8988T (cell line): ENCODE measurements at places on chromosomes 7 and 10.

GRCh38 chr10:85604884-85605283, 761.7 kb downstream of the GRID1 start:
- no peak for DNase-seq

GRCh38 chr10:35153716-35154115, 27.1 kb downstream of the CREM start:
- no peak for DNase-seq

DNA sequence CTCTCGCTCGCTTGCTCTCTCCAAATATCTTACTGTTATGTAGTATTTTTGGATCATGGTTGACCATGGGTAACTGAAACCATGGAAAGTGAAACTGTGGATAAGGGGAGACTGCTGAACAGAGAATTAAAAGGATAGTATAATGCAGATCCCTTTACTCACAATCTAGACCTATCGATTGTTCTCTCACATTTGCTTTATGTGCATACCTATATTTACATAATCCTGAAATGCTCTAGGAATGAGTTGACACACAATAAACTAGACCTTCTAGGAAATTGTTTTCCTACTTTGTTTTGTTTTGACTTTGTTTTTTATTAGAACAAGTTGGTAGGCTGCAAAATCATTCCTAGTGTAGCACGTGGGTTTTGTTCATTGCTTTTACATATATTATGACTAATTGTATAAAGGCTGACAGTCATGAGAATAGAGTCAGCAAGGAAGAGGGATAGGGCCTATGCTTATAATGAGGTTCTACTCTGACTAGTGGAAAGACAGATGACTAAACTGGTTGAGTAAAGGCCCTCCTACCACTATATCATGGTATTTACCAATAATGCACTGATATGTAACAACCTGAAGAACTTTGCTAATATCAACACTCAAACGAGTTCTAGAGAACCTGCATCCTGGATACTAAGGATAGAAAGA, 175.3 kb upstream of the TARP start:
- no peak for DNase-seq

GRCh38 chr10:13634207-13634606, 47.4 kb downstream of the PRPF18 start:
- no peak for DNase-seq

GRCh38 chr7:49172639-49173038, 248.3 kb downstream of the CDC14C start:
- DNase-seq = no peak

DNA sequence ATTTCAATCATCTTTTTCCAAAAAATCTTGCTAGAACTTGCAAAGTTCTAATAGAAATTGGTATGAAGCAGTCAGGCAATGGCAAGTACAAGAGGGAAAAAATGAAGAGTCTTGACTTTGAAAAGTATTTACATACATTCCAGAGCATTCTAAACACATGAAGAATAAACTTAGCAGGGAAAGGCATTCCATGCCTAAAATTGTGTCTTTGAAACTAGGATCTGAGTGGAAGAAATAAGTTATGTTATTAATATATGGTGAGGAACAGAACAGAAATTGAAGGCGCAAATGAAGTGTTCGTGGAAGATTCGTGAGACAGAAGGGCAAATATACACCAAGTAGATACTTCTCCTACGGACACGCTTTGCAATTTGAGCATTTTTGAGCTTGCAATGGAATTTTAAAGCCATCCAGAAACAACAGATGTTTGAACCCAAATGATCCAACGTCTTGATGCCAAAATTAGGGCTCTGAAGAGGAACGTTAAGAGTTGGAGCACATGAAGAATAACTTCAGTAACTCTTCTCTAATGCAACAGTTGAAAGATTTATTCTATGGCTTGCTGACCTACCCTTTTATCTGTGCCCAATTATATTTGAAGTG, 40.6 kb upstream of the SEPTIN7 start:
- no peak for DNase-seq

GRCh38 chr10:86480571-86480970, 41.0 kb downstream of the WAPL start:
- DNase-seq = no peak

DNA sequence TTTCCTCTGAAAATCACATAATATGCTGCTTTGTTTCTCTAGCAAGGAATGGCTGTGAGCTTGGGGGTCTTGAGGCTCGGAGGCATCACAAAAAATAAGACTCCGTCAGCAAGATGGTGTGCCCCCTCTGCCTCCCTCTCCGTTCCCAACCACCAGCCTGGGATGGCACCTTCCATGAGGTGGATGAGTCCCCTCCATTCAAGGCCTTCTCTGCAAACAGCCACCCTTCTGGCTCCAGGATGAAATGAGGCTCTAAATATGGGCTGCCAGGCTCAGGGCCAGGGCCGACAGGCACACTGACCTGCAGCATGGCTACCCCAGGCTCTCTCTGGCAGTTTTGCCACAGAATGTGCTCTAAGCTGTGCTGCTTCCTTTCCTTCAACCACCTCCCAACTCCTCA, 521.5 kb downstream of the PTPRN2 start:
- DNase-seq = no peak

DNA sequence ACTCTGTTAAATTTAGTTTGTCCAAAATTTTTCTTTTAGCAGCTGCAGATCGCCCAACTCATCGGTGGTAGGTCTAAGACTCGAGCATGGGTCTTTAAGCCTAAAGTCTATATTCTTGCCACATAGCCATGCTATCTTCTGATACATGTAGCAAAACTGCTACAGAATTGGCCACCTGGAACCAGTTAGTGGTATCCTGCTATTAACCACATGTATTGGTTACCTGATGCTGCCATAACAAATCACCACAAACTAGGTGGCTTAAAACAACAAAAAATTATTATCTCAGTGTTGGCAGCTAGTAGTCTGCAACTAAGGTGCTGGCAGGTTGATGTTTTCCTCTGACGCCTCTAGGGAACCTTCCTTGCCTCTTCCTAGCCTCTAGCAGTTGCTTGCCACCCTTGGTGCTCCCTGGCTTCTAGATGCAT, 96.7 kb upstream of the PIK3CG start:
- DNase-seq = no peak

DNA sequence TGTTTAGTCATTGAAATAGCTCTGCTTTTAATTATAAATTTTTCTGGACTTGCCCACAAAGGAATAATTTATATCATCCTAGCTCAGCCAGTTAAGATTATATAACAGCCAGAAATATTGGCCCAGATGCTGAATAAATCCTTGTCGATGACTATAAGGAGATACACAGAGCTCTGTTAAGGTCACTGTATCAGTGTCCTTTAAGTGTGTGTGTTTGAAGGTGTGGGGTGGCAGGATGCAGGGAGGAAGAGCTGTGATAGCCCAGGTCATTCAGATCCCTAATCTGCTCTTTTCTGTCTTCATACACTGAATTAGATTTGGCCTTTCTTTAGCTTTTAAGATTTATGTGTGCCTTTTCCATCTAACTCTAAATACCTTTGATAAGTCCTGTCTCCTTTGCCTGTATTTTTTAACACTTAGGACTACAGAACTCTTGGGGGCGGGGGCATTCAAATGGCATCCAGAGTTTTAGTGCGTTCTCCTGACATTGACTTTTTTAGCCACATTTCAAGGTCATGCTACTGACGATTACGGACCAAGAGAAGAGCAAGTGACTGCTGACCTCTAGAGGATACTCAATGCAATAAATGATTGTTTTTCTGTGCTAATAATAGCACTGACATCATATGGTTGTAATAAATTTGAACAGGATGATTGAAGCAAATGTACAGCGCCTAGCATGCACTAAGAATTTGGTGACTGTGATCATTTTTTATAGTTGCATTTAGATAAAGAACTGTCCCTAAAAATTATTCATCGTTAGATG, 172.3 kb downstream of the CACNB2 start:
- peak; percentile 14 for DNase-seq

- no peak for DNase-seq
These were observed 39.9 kb upstream of the EMX2 start for GRCh38 chr10:117502421-117503243.

DNA sequence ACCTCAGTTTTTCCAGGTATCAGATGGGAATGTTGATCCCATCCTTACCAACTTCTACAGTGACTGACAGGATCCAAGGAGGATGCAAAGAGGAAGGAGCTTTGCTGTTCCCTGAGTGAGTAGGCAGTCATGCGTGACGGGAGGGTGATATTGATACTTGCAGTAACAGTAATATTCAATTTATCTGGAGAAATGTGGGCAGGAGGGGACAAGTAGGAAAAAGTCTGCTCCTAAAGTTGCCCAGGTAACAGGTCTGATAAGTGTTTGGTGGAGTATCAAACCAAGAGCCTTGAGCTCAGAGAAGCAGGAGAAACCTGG, 3.3 kb upstream of the ZCCHC24 start:
- no peak for DNase-seq

- no peak for DNase-seq
These were observed 257.7 kb downstream of the SNX13 start for GRCh38 chr7:17682586-17682985.

DNA sequence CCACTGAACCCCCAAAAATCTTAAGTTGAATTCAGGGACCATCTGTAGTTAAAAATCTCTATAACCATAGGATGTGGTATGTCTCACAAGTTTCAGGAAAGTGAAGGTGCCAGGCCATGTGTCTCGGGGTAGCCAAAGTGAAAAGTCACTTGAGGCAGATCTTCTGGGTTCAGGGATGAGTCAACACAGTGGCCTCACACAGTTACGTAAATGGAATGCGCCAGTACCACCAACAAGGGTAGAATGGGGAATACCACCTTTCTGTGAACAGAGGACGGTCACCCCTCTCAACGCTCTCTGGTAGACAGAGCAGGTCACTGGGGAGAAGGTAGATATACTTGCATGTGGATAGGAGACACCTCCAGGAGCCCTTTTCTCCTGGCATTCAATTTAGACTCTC, 71.4 kb downstream of the ELMO1 start:
- no peak for DNase-seq

DNA sequence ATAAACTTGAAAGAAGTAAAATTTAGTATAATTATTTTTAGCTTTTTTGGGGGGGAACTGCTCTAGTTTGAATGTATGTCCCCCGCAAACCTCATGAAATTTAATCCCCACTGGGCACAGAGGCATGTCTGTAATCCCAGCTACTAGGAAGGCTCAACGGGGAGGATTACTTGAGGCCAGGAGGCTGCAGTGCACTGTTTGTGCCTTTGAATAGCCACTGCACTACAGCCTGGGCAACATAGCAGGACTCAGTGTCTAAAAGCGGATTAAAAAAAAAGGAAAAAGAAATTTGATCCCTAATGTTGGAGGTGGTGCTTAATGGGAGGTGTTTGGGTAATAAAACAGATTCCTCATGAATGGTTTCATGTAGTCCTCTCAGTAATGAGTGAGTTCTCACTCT, 43.1 kb upstream of the PHF14 start:
- DNase-seq = no peak

- DNase-seq = no peak
These were observed 18.1 kb downstream of the MAD1L1 start for GRCh38 chr7:2214636-2215035.

GRCh38 chr10:8187171-8187666, 132.7 kb downstream of the GATA3 start:
- DNase-seq = no peak

DNA sequence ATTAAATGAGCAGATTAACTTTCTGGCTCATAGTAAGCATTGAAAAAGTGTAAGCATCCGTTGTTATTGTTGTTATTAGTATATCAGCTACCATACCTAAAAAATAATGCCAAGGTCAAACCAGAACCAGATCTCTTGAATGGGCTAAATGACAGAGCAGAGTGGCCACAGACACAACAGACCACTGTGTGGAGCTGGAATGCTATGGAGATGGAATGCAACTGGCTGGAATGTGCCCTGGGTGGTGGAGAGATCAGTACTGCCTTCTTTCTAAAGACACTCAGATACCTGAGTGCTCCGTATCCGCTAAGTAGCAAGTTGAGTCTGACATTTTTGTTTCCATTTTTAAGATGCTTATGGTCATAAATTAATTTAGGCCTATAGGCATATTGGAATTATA, 20.5 kb upstream of the DNAJB12 start:
- no peak for DNase-seq

DNA sequence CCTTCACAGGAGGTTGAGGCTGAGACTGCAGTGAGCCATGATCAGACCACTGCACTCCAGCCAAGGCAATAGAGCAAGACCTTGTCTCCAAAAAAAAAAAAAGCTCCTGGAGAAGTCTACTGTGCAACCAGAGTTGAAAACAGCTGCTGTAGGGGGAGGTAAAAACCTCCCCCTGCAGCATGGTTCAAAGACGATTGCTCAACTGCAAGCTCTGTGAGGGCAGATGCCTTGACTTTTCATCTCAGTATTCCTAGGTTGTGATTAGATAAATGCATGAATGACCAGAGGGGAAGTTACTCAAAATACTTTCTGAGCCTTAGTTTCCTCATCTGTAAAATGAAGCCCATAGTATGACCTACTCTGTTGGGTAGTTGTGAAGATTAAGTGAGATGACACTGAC, 25.0 kb upstream of the PPA1 start:
- DNase-seq = no peak

DNA sequence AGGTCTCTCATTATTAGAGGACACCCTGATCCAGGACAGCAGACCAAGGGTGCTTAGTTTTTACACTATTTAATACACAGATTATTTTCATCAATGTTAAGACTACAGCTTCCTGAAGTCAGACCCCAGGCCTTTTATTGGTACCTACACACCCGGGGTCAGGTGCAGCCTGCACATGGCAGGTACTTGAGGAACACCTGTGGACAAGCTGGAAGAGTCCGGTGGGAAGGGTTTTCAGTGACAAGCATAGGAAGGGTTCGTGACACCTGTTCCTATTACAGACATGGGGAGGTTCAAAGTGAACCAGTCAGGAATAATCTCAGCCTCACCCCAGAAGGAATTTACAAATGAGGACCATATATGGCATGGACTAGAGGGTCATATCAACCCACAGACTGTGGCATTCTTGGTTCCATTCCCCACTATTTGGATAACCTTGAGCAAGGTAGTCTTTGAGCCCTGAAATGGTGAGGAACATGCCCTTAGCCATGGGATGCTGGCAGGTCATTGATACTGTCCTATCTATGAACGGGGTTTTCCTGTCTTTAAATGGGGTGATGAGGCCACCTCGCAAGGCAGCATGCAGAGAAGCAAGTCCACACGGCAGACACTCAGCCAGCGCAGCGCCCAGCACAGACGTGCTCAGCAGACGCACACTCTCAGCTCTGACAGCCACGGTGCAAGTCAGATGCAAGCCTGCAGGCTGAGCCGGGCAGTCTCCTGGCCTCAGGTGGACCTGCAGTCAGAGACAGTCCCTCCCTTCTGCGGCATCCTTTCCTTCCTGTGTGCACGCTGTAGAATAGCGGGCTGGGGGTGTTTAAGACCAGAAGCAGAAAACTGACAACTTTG, 624.9 kb downstream of the PTPRN2 start:
- DNase-seq = no peak

- no peak for DNase-seq
These were observed 164.9 kb upstream of the RHOBTB1 start for GRCh38 chr10:61108915-61109314.
